Adrenal gland (tissue), 19 donors: ENCODE measurements at places on chromosomes 1 and 21. TPM values are rescaled to one million over a fixed set of nuclear protein-coding genes. Genes with fewer than 3 reads are reported as not detected.

Gene OR2G6
- not detected for total RNA-seq

Gene AVPR1B
- total RNA-seq, result not detected

Gene OVAAL
- total RNA-seq, result not detected

Gene ATP6V1G3
- total RNA-seq, result not detected

Gene FMO1
- 7.4 TPM for total RNA-seq

Gene S100A3
- 2.3 TPM for total RNA-seq

Gene GPR25
- total RNA-seq, result not detected

Gene RYR2
- total RNA-seq, result 0.13 TPM

Gene UBE2U
- total RNA-seq, result not detected

Gene OR2T11
- not detected for total RNA-seq

Gene C2CD4D
- not detected for total RNA-seq

Gene TIAM1
- total RNA-seq, result 33.3 TPM

Gene LRRC38
- 8.1 TPM for total RNA-seq

Gene USH2A
- total RNA-seq, result not detected

Gene KCNT2
- 4.0 TPM for total RNA-seq

Gene FAM131C
- total RNA-seq, result 4.6 TPM

Gene SGIP1
- 1.0 TPM for total RNA-seq

Gene HSF2BP
- 0.55 TPM for total RNA-seq

Gene OR14K1
- not detected for total RNA-seq

Gene SPATA45
- not detected for total RNA-seq

Gene POU3F1
- total RNA-seq, result 0.17 TPM

Gene ZBTB8A
- 3.1 TPM for total RNA-seq

Gene NECTIN4
- total RNA-seq, result not detected

Gene ZNF683
- not detected for total RNA-seq

Gene TRIM58
- 0.49 TPM for total RNA-seq

Gene CCDC28B
- 17.4 TPM for total RNA-seq
